ENCODE measurements at places on chromosomes 2 and 18.

GRCh38 chr2:41910126-41910525 lies 137.7 kb upstream of the PKDCC start:
- DNase-seq = no peak

- DNase-seq = peak; percentile 68
These were observed 22.7 kb downstream of the MRO start for GRCh38 chr18:50797142-50797541.

DNA sequence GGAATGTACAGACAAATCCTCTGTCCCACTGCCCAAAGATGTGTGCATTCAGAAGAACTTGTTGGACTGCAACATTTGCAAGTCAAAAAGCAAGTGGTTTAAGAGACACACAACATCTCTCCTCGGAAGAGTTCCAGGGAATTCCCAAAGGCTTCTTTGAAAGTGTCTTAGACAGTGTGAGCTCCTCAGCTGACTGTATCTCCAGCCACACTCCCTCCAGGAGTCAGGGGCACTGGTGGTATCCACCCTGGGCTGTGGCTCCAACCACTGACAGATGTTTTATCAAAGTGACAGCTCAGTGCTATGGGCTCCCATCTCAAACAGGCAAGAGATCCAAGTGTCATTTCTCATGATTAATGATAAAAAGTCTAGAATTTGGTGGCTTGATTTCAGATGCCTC lies 48.5 kb downstream of the ALK start:
- no peak for DNase-seq

- no peak for DNase-seq
These were observed 265.3 kb downstream of the ZEB2 start for GRCh38 chr2:144254342-144255235.

DNA sequence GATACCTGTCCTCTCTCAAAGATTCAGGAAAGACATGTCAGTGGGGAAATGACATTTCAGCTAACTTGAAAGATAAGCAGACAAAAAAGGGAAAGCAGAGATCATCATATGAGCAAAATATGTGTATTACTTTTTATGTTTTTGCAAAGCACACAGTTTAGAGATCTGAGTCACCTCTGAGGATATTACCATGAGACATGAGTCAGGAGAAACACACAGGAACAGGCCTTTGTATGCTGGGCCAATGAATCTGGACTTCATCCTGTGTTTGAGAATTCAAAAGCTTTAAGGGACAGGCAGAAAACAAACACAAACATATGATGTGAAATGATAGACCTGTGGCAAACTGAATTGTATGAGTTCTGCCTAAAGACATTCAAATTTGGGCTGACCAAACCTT lies 306.0 kb upstream of the EPC2 start:
- DNase-seq = no peak

GRCh38 chr18:42094875-42095274 lies 139.8 kb downstream of the PIK3C3 start:
- no peak for DNase-seq

GRCh38 chr2:109143214-109144187 lies 14.5 kb downstream of the SH3RF3 start:
- no peak for DNase-seq

GRCh38 chr18:10490401-10491165 lies 35.2 kb upstream of the NAPG start:
- no peak for DNase-seq

GRCh38 chr2:109164739-109165221 lies 35.8 kb downstream of the SH3RF3 start:
- DNase-seq = no peak

GRCh38 chr2:60512641-60513040 lies 40.8 kb downstream of the BCL11A start:
- no peak for DNase-seq

DNA sequence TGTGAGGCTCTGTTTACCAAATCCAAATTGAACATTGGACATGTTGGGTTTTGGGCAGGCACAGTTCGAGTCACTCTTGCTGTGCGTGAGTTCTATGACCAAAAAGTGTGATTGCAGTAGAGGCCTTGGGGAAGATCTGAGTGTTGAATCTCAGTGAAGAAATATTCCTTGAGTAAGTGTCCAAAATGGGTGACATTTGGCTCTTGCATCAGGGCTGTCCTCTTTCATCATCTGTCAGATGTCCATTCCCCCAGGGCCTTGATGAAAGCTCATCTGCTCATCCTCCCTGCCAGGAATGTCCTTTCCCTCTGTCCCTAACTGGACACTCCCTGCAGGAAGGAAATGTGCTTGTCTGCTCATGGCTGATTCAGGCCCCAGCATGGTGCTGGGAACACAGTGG lies 6.4 kb upstream of the SFTPB start:
- no peak for DNase-seq

DNA sequence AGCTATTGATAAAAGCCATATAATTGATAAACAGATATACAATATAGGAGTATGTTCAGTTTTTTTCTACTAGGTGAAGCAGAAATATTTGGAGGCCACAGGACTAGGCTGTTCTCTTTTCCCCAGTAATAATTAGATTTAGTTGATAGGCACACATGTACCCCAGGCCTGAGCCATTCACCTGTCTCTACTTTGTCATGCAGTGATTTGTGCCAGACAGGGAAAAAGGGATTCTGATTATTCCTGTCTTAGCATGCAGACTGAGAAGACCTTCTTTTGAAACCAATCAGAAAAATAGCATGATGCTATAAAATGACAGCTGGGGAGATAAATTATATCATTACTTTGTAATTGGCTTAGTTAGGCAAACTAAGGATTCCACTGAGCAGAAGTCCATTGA lies 94.3 kb downstream of the DOCK10 start:
- DNase-seq = no peak

DNA sequence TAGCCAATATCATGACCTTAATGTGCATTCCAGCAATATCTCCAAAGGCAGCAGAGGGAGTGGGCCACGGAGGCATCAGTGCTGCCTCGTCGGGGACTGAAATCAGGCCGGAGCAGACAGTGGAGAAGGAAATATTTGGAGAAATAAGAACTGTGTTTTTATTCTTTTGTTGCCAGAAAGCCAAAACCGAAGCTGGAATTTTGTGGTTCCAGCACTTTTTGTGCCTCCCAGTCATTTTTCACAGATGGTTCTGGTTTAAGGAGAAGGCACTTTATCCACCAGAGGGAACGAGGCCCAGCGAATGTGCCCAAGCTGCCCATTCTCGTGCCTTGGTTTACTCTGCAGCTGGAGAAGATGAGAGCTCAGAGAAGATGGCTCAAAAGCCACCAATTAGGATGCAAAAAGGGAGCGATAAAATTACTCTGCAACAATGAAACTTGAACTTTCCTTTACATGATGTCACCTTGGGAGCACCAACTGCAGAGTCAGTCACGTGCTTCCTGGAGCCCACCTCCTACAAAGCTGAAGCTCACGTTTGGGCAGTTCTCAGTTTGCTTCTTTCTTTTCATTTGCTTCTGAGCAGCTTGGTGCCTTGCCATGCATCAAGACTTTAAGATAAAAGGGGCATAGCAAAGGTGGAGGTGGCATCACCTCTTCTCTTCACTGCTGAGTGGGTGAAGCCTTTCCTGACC lies 288.7 kb downstream of the LPIN1 start:
- no peak for DNase-seq

GRCh38 chr2:232863996-232864395 lies 6.1 kb upstream of the SNORC start:
- DNase-seq = peak; percentile 47

DNA sequence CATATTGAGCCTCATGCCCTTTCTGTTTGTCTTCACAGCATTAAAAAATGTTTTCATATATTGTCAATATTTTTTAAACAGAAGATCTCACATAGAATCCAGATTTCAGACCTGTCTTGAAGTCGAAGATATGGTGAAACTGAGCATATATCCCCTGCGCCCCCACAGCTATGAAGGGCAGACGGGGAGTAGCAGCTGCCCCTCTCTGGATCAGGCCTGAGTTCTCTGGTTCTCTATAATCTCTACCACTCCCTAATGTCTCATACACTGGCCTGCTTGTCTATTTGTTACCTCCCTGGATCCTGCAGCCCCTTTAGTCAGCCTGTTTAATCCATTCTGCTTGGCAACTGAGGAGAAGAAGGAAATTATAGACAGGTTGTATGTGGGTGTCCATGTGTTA lies 122.4 kb downstream of the LNPK start:
- no peak for DNase-seq

- DNase-seq = no peak
These were observed 182.5 kb upstream of the HS6ST1 start for GRCh38 chr2:128501006-128501690.

GRCh38 chr2:180709392-180710145 lies 270.8 kb upstream of the UBE2E3 start:
- DNase-seq = no peak

DNA sequence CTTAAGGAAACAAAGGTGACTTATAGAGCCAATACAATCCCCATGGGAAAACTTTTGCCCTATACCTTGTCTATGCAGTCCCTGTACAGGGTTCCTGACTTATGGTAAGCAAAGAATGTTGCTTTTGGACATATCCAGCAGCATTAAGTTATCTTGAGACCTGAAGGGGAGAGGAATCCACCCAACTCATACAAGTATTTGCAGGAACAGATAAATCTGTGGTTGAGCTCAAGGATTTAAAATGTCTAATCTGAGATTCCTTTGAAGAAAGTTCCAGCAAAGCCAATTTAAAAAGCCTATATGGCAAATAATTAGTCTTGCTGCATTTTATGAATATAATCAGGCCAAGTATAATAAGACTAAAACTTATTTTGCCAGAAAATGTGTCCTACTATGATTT lies 739.5 kb upstream of the CDH2 start:
- no peak for DNase-seq

GRCh38 chr2:196230061-196230854 lies 58.9 kb upstream of the STK17B start:
- DNase-seq = no peak
